Ovary (tissue), 10 donors: ENCODE measurements at places on chromosomes 12 and 14.
A peak's percentile ranks its signal among the peaks of the same experiment; 100 is the strongest.

DNA sequence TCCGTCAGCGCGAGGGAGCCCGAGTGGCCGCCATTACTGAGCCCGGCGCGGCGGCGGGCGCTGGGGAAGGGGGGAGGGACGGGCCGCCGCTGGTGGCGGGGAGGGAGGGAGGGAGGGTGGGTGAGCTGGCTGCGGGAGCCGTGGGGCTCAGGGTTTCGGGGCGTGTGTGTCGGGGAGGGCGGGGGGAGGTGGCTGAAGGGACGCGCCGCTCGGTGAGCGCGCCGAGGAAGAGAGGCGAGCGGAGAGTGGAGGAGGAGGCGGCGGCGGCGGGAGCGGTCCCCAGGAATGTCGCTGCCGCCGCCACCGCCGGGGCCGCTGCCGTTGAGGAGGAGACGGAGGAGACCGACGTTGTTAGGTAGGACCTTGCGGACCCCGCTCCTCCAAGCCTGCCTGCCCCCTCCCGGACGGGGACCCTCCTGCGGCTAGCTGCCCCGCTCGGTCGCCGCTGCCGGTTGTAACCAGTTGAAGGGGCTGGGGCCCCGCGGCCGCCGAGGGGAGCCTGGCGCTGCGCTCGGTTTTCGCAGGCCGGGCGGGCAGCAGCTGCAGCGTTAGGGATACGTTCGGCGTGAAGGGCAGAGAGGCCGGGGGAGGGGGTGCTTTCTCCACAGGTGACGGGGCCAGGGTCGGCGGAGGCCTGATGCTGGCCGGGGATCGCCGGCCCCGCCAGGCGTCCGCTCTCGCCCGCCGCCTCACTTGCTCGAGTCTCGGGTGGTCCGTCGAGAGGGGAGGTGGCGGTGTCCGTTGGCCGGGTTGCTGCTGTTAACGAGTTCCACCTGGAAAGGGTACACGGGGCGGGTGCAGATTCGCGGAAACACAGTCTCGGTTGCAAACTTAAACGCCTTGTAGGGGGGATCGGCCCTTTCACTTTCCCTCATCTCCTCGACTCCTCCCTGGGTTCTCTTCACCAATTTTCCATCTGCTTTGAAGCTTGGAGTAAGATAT is at the start of gene ARHGAP5:
Gene ARHGAP5 (plus strand): TSS at position 224 of the 942 bp plus-strand sequence. CDS start 13,366 bp downstream, outside the sequence.
- DNase-seq = peak; percentile 76

DNA sequence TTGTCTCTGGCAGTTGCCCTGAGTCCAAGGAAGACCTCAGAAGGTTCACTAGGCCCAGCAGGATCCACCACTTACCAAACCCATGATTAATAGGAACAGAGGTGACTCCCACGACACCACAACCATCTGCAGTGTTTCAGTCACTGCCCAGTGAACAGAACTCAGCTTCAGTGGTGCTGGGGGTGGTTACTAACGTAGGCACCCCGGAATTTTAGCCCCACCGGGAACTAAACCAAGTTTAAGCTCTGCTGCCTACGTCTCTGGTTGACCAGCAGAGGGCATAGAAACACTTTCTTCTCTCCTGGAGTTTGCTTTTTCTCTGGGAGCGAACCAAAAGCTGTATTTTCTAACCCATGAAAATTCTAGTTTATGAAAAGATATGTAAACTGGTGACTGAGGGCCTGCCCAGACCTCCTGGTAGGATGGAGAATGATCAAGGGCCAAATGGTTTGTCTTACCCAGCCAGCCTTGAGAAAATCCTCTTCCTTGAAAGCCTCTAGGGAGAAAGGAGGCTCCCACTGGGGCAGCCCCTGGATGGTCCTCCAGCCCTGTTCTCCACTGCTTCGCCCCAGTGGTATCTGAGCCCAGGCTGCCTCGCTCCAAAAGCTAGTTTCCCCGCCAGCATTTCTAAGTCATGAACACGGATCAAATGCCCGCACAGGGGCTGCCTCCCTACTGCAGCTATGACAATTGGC is 379.8 kb downstream of the DPF3 start:
- no peak for DNase-seq

- no peak for DNase-seq
Observed at GRCh38 chr12:68264857-68265256, 11.5 kb upstream of the IL22 start.

DNA sequence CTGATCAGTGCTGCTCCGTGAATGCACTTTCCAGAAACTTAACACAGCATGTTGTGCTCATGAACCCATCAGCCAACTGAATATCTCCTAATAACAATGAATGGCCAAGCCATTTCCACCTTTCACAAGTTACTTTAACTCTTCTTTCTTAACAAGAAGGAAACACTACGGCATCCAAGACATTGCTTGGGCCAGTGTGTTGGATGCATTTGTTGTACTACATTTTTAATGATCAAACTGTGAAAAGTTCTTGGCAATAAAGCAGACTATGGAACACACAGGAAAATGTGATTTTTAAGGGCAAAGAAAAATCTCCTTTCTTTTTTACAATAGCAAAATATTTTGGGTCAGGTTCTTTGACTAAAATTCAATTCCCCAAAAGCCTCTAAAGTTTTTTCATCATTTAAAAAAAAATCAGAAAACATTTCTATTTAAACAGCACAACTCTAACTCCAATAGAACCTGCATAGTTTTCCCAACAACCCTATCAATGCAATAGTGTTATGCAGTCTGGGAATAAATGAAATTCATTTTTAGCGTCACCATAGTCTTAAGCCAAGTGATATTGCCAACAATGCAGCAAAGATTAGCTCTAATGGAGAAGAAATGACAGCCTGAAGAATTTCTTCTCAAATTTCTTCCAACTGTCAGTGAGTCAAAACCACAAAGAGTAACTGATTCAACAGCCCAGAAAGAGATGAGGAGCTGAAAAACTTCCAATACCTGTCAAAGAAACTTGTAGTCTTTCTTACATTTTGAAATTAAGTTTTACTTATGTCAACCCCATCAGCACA is 50.7 kb upstream of the PTPRR start:
- no peak for DNase-seq

- DNase-seq = no peak
Observed at GRCh38 chr12:10454531-10454930, 1.4 kb upstream of the KLRC1 start.

GRCh38 chr12:43329375-43329774 is 222.6 kb downstream of the ADAMTS20 start:
- DNase-seq = no peak

GRCh38 chr12:126535971-126536370 is 1470.7 kb downstream of the AACS start:
- no peak for DNase-seq

GRCh38 chr14:105470350-105471296 is 4.0 kb upstream of the CRIP2 start:
- no peak for DNase-seq

DNA sequence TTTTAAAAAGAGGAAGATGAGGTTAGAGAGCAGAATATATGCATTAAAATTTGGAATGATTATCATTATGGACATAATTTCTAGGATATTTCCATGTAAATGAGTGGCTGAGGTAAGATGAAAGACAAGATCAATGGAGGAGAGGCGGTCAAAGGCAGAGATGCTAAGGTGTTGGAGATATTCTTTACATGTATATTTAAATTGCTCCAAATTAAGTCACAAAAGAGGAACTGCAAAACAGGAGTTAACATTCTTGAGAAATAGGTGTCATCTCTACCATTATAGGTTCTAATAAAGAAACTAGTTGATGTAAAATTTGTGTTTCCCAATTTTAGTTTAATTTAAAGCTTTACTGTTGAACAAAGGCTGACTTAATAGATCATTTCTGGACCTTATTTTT is 268.5 kb upstream of the PPFIA2 start:
- DNase-seq = no peak

DNA sequence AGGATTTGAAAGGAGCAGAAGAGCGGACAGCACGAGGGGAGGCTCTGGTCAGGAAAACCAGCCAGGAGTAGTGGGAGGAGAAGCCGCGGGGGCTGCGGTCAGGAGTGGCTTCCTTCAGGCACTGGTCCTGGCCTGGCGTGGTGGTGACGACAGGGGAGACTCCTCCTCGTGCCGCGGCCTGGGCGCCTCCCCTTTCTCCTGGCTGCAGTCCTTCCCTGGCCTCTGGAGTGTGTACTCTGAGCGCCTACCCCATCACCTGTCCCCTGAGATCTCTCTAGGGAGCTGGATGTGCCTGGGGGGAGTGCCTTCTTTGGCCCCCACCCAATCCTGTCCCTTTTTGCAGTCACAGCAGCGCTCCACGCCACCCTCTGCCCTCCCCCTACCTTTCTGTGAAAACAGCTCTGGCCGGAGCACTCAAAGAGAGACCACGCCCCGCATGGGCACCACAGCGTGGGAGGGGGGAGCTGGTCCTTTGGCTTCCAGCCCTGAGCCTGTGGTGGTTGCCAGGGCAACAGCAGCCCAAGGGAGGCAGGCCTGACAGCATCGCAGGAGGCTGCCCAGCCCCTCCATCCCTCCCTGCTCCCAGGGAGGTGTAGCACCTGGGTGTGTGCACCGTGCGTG is 125.9 kb downstream of the CALM1 start:
- DNase-seq = peak; percentile 89

- DNase-seq = no peak
Observed at GRCh38 chr12:11943919-11944700, 126.6 kb upstream of the BCL2L14 start.
